ENCODE measurements at places on chromosomes 5 and 9.
A peak's percentile ranks its signal among the peaks of the same experiment; 100 is the strongest.

GRCh38 chr5:37710965-37711364, 128.9 kb downstream of the GDNF start:
- DNase-seq: no peak

DNA sequence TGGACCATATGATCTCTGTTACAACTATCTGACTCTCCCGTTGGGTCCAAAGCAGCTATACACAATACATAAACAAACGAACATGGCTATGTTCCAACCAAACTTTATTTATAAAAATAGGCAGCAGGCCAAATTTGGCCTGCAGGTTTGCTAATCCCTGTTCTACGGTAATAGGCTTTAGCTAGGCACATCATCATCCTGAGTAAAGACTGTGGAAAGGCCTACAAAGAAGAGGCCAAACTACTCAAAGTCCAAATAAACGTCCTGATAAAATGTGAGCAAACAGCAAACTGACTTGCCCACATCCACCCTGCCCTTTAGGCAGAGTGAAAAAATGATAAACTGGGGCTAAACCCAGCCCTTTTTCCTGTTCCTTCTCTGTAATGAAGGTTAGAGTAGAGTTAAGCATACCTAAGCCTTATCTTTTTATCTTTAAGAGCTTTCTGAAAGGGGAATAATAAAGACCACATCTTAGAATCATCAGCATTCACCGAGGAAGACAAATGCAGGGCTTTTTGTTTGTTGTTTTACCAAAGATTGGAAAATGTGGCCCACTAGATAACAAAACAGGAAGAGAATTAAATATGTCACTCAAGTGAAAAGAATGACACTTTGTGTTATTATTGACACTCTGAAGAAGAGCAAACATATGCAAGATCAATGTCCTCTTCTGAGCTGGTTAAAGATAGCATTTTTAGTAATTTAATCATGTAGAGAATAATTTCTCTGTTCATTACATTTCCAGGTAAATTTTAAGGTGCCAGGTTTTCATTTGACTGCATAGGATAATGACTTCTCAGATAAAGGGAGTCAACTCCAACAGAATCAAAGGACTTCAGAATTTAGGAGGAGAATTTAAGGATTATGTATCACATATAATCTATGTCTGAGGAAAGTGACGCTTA, 160.0 kb upstream of the GNA14 start:
- DNase-seq: no peak

DNA sequence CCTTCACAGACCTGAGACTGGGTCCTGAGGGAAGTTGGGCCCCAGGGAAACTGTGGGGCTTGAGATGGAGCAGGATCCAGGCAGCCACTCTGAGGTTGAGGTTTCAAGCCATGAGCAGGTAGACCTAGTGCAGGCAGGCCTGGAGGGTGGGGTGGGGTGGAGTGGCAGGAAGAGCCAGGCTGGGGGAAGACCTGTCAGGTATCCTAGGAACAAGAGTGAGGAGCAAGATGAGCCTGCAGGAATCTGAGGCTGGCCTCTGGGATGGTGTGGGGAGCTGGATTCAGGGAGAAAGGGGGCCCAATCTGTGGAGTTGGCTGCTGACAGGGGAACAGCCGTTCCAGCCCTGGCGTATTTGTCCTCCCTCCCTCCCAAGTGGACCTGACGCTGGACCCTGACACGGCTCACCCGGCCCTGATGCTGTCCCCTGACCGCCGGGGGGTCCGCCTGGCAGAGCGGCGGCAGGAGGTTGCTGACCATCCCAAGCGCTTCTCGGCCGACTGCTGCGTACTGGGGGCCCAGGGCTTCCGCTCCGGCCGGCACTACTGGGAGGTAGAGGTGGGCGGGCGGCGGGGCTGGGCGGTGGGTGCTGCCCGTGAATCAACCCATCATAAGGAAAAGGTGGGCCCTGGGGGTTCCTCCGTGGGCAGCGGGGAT, 9.8 kb downstream of the RACK1 start:
- DNase-seq: peak; percentile 34

GRCh38 chr9:125509476-125509875, 197.5 kb downstream of the MAPKAP1 start:
- no peak for DNase-seq

DNA sequence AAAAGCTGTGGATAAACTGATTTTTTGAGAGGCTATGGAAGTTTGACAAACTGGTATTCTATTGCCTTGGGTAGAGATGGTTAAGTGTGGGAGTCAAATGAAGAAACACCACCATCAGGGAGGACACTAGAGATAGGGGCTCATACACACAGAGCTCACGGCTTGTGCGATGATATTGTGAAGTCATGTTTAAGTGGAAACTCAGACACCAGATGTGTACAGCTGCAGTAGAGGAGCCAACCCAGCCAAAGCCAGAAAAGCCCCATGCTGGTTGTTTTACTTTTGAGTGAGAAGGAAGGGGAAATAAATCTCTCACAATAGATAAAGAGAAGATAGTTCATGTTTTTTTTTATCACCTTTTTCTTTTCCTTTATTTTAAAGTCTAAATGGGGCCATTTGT, 377.7 kb downstream of the DMRT2 start:
- DNase-seq: no peak

DNA sequence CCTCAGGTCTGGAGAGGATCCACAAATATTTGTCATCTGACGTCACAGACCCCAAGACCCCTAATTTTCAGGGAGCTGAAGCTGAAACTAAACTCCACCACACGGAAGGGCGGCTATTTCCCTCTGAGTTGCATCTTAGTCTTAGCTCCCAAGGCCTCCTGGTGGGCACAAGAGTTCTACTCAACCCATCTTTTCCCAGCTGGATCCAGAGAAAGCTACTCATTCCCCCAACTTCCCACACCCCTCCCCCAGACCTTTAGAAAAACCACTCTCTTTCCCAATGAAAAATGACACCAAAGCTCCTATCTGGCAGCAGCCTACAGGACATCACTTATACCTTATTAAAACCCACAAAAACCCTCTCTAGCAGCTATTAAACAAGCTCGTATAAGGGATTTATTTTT, 67.1 kb upstream of the SLC1A1 start:
- DNase-seq: no peak

DNA sequence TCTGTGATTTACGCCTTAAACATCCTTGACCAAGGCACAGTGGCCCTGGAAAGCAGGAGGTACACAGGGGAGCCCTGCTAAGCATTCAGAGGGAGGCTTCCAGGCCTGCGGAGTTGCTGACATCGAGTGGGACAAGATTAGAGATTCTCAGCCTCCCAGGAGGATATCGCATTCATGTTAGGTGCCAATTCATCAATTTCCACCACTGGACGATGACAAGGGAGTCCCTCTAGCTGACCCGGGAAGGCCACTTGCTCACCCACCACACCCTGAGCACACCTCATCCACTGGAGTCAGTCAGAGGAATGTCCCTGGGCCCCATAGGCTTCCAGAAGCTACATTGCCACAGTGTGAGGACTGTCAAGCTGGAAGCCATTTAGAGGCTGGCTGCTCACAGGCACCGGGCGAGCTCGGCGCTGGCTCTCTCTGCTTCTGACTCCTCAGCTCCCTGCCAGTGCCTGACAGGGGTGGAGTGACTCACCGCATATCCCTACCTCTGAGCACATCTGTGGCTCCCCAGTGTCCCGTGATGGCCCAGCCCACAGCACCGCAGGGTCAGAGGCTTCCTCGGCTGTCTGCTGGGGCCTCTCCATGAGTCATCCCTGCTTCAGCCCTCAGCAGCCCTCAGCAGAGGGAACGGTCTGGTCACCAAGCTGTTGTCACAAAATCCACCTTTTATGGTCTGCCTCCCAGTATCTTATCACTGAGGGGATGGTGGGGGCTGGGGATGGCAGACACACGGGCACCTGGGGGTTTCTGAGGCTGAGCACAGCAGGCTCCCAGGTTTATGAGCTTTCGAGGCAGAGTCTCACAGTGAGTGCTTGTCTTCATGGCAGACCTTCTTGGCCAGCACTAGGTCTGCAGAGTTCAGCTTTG, 117.5 kb downstream of the ZNF608 start:
- DNase-seq: peak; percentile 24

DNA sequence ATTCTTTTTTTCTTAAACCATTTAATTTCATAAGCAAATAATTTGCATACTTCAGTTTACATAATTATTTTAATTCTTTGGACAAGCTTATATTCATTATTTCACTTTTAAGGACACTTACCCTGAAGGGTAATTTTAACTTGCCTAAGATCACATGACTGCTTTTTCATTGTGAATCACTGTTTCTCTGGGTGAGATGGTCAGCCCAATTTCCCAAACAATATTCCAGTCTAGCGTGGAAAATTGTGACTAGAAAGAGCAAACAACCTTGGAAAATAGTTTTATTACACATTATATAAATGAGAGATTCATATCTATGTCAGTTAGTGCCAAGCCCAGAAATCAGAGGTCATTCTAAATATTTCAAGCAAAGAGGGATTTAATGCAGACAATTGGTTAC, 21.4 kb upstream of the JAKMIP2 start:
- no peak for DNase-seq

DNA sequence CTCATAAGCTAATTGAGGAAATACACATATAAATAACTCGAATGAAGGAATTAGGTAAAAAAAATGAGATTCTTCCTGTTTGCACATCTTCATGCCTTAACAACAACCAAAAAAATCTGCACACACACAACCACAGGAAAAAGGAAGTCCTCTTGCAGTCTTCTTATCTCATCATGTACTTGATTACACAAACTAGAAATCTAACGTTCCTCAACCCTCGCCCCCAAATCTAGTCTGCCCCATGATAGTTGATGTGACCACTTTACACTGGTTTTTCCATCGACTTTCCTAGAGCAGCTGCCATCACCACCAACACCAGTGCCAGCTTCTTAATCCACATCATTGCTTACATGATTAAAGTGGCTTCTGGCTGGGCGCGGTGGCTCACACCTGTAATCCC, 31.2 kb upstream of the RNU6ATAC start:
- DNase-seq: no peak

- no peak for DNase-seq
Measured at GRCh38 chr9:135704483-135704882, 2.5 kb downstream of the KCNT1 start.

- peak; percentile 27 for DNase-seq
Measured at GRCh38 chr9:123825342-123826060, 104.4 kb downstream of the DENND1A start.

DNA sequence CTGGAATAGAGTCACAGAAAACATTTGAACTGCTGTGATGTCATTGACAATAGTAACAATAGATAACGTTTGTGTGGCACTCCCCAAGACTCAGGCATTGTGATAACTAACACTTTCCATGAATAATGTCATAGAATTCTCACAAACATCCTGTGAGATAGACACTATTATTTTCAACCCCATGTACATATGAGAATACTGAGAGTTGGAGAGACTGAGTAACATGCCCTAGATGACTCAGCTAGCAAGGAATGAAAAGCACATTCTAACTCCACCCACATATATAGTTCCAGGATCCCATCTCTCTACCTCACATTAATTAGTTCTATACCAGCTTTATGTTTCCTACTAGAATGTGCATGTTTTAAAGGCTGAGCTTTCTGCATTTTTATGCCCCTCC, 71.4 kb downstream of the ASTN2 start:
- DNase-seq: no peak

GRCh38 chr9:17401858-17402257, 177.0 kb upstream of the SH3GL2 start:
- no peak for DNase-seq

DNA sequence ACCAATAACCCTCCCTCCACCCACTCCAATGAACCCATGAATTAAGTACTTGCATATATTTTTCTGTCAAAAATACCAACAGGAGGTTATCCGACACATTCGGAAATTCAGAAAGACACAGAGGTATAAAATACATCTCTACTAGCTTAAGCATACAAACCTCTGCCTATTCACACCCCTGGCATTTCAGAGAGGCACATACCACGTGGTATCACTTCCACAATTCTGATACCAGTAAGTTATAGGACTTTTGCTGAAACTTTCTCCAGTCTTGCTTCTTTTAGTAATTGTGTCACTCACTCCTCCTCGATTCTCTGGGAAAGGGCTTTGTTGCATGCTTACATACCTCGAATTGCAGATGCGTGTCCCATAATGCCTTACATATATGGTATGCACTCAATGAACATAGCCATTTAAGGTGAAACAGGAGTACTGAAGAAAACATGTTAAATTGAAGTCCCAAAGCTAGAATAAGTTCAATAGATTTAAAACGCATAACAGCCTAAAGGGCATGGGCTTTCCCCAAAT, 58.1 kb downstream of the TLE1 start:
- no peak for DNase-seq

- DNase-seq: no peak
Measured at GRCh38 chr9:130756455-130757152, 63.0 kb downstream of the EXOSC2 start.

GRCh38 chr5:150263801-150264621, 25.6 kb downstream of the CAMK2A start:
- DNase-seq: peak; percentile 38

- no peak for DNase-seq
Measured at GRCh38 chr9:132356324-132356924, 1.6 kb upstream of the SETX start.

- no peak for DNase-seq
Measured at GRCh38 chr9:132042324-132042723, 37.3 kb downstream of the MED27 start.

Data from iPS-NIHi11 (cell line).